ENCODE measurements at places on chromosomes 3 and 15. TPM values are rescaled to one million over a fixed set of nuclear protein-coding genes. Genes with fewer than 3 reads are reported as not detected.

CCR8 gene
- not detected for total RNA-seq

- DNase-seq = no peak
Observed at GRCh38 chr15:79372428-79372827, 59.7 kb upstream of the MINAR1 start.

DNA sequence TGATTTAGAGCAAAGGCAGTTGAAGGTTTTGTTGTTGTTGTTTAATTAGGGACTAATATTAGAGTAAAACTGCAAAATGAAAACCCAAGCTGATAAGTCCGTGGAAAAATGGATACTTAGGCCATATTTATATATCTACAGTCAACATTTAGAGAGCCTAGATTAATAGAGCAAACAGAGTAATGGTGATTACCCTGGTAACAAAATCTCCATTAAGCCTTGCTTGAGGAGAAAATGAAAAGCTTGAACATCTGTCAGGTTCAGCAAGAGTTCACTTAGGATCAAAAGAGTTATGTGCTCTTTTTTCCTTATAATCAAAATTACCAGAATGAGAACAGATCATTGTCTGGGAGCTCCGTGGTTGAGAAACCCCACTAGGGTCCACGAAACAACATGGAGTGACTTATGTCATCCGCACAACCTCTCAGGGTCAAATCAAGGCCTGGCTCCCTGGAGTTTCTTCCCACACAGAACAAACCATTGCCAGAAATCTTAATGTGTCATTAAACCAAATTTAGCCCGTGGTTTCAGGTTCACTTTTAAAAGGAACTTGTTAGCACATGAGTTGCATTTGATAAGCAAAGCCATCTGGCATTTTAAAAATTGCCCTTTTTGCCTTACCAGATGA, 381.2 kb downstream of the GABRB3 start:
- no peak for DNase-seq

STXBP5L gene
- total RNA-seq = not detected

- no peak for DNase-seq
Observed at GRCh38 chr3:143419611-143420010, 300.0 kb downstream of the CHST2 start.

DNA sequence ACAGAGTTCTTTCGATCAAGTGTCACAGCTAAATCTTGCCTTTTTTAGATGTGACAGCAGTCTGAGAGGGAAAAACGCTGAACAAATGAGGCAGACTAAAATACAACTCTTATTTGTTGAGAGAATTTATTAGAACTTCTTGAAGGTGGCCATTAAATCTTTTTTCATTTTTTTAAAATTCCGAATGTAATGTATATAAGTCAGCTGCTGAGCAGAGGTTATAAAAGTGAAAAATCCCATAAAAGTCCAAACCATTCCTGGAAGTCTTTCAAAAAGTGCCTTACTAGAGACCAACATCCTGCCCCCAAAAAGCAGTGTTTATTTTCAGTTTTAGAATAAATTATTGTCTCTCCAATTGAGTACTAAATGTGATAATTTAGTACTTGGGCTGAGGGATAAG, 3.1 kb downstream of the TSEN2 start:
- DNase-seq = no peak

GRCh38 chr15:37221671-37222145, 121.4 kb upstream of the MEIS2 start:
- no peak for DNase-seq

GOLGA8K gene
- total RNA-seq = 1.3 TPM

- no peak for DNase-seq
Observed at GRCh38 chr3:134457376-134458074, 28.3 kb downstream of the ANAPC13 start.

DNA sequence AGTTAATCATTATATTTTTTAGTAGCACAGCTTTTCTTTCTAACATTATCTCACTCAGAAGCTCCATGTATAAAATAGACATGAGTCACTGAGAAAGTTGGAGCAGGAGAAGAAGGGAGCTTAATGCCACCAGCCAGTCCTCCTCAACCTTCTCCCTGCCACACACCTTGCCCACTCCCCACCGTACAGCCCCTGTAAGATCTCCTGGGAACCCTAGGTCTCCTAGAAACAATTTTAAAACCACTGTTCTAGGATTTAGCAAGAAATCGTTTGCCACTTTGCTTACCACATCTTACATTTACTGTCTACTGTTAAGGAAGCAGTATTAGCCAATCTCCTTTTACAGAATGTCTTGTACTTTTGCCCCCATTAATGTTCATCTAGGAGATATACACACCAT, 170.1 kb upstream of the SNTN start:
- DNase-seq = no peak

DNA sequence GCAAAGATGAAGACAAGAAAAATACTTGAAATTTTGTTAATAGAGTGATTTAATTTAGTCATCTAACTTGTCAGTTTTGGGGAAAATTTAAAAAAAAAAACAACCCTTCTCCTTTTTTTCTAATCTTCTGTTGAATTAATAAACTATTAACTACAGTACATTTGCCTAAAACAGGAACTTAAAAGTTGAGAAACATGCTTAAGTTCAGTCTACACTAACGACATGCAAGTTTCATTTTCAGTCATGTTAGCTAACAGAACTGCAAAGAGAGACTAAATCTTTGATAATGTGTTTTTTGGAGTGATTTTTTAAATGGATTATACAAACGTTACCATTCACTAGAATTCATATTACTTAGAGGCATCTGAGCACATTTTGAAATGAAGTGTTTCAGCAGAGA, 71.9 kb upstream of the MBNL1 start:
- no peak for DNase-seq

DNA sequence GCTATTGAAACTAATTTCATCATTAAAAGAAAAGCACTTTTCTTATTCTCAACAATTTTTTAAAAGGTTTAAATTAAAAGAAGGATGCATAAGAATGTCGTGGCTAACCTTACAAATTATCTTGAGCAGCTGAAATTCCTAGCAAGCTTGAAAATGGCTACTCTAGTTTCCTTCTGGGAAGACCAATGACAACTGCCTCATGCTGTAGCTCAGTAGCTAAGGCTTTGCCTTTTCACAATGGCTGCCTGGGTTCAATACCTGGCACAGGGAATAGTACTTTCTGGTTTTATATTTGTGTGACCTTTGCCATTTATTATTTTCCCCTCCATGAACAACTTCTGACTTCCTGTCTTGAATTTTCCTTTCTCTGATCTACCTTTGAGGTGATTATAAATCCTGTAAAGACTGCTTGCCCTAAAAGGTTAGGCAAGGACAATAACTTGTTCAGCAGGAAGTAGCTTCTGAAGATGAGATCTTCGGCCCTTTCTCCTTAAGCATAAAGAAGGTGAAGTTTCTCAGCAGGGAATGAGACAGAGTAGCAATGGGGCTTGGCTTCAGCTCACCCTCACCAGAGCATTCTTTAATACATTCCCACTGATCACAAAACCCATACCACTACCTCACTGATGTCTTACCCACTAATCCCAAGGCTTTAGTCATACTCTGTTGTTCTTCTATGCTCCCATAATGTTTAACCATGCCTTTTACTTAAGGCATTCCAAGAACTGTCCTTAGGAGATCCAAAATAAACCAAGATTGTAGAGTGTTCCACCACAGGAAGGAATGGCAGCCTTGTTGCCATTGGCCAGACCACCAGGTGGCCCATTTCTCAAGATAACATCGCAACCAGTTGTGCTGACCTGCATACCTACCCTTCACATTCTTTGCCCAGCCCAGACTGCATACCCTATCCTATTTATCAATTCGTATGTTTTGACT, 276.8 kb downstream of the ULK4 start:
- DNase-seq = no peak
